Foreskin keratinocyte (primary cell): ENCODE measurements at places on chromosomes 3 and 15. TPM values are rescaled to one million over a fixed set of nuclear protein-coding genes. Genes with fewer than 3 reads are reported as not detected.
A peak's percentile ranks its signal among the peaks of the same experiment; 100 is the strongest.

The SLCO2A1 gene
- polyA plus RNA-seq, result 0.14 and 0.41 TPM in 2 replicates

The GOLGA8H gene
- not detected in 2 replicates for polyA plus RNA-seq

The SLC28A2 gene
- polyA plus RNA-seq, result not detected in 2 replicates

The FSD2 gene
- not detected in 2 replicates for polyA plus RNA-seq

The TM4SF4 gene
- not detected in 2 replicates for polyA plus RNA-seq

The MKRN2OS gene
- polyA plus RNA-seq, result 4.1 and 4.4 TPM in 2 replicates

The TMEM207 gene
- not detected in 2 replicates for polyA plus RNA-seq

The ERC2 gene
- 0.08 TPM in 1 of 2 replicates, not detected in the other for polyA plus RNA-seq

The ATP10A gene
- not detected in 2 replicates for polyA plus RNA-seq

DNA sequence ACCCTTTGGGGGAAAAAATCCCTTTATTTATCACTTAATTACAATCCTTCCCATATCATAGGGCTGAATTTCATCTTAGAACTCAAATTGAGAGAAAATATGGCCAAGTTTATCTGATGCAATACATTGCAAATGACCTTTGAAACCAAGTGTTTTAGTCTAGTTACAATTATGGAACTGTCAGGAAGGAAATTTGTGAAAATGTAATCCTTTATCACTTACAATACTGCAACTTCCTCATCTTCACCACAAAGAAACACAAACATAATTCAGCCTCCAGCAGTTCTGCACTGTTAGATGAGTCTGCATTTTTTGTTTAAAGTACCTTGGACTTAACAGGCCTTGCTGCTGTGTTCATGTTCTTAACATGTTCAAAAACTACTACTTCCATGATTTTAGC is 4.6 kb downstream of the CCPG1 start:
- DNase-seq, result no peak

GRCh38 chr3:149620291-149621020 is 37.4 kb downstream of the WWTR1 start:
- DNase-seq, result peak; percentile 14

GRCh38 chr3:37136067-37136466 is 38.3 kb downstream of the LRRFIP2 start:
- no peak for DNase-seq

- DNase-seq, result no peak
These were observed 447.4 kb downstream of the AGBL1 start for GRCh38 chr15:86526938-86527690.

DNA sequence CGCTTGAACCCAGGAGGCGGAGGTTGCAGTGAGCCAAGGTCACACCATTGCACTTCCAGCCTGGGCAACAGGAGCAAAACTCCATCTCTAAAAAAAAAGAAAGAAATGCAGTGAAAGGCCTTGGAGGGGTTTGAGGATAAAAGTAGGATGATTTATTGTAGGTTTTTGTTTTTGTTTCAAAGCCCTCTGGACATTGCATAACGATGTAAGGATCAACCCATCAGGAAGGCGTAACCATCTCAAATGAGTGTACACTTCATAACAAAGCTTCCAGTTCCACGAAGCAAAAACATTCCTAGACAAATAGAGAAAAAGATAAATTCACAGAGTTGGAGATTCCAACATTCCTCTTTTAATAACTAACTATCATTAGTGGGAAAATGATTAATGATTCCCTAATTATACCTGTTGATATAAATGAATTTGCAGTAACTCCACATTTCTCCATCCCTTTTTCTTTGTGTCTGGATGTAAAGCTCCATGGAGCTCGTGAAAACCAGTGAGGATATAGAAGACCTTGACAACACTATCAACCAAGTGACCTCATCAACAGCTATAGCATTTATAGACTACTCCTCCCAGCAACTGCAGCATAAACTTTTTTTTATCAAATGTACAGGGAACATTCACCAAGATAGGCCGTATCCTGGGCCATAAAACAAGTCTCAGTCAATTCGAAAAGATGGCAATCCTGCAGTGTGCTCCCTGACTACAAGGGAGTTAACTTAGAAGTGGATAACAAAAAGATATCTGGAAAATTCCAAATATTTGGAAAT is 48.7 kb upstream of the PPP4R2 start:
- no peak for DNase-seq

DNA sequence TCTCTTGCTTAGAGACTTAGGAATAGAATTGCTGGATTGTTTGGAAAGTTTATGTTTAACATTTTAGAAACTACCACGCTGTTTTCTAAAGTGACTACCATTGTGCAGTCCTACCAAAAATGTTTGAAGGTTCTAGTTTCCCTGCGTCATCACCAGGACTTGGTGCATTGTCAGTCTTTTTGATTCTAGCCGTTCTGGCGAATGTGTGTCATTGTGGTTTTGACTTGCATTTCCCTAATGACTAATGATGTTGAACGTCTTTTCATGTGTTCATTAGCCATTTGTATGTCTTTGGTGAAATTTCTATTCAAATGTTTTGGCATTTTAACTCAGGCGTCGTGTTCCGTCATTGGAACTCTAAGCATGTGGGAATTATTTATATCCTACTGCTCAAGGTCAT is 58.0 kb downstream of the CHD2 start:
- DNase-seq, result peak; percentile 35

- DNase-seq, result peak; percentile 54
These were observed 329.4 kb downstream of the TBC1D5 start for GRCh38 chr3:17412950-17413530.

DNA sequence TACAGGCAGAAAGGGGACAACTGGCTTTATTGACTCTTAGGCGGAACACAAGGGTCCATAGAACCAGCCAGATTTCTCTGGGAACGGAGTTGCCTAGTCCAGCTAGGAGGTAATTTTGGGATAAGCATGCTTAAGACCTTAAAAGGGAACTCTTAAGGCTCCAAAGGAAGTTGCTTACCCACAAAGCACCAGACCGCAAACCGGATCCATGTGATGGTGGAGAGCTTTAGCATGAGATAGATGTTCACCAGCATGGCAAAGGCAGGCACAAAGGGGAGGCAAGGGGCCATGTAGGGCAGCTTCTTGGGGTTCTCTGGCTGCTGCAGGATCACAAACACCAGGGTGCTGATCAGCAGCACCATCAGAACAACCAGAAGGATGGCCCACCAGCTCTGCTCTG is 61.4 kb downstream of the CLDN11 start:
- no peak for DNase-seq

GRCh38 chr15:27990521-27991515 is 108.3 kb downstream of the OCA2 start:
- no peak for DNase-seq

DNA sequence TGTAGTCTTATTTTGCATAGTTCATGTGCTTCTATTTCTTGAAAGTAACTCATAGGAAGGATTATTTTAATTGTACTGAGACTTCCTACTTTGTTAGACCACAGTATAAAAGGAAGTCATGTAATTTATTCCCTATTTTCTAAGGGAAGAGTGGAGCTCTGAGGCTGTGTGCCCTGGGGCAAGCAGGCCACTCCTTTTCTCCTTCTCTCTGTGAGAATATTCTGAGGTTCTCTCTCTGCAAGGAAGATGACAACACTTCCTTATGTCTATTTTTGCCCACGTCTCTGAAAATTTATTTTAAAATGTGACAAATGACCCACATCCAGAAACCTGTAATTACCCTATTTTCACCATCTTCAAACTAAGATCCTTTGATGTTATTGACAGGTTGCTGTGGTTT is 11.0 kb downstream of the KCTD6 start:
- DNase-seq, result no peak

GRCh38 chr3:162367429-162368260 is 871.0 kb downstream of the OTOL1 start:
- DNase-seq, result no peak
